A172 (cell line): ENCODE measurements at places on chromosomes 6 and 20.
A peak's percentile ranks its signal among the peaks of the same experiment; 100 is the strongest.

DNA sequence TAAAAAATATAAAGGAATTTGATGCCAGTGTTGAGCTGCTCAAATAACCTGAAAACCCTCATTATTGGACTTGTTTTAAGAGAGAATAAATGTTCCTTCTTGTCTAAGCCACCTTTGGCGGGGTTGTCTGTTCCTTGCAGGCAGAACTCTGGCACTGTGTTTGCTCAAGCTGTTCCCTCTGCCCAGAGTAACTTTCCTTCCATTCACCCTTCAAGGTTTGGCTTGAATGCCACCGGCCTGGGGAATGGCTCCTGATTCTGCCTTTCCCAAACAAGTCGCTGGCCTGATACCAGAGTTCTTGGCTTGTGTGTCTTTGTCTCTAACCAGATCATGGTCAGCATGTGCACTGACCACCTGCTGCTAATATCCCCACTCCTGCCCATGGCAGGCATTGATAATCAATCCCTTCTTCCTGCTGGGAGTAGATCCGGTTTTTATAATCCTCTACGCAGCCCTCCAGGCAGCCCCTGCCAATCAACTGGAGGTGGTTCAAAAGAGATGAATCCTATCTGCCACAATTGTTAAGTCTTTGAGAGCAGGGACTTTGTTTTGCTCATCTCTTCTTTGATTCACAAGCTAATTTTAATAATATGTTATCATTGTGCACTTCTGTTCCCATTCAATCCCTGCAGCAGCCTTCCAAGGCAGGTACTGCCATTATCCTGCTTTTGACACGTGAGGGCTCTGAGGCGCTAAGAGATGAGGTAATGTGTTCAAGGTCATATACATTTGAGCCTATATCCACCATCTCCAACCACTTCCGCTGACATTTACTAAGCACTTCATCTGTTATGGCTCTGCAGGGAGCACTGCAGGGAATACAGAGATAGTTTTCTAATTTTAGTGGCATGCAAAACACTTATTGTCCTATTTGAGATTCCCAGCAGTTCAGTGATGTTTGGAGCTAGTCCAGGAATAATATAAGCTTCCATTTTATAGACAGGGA, 3.1 kb upstream of the CCM2L start:
- no peak for DNase-seq

DNA sequence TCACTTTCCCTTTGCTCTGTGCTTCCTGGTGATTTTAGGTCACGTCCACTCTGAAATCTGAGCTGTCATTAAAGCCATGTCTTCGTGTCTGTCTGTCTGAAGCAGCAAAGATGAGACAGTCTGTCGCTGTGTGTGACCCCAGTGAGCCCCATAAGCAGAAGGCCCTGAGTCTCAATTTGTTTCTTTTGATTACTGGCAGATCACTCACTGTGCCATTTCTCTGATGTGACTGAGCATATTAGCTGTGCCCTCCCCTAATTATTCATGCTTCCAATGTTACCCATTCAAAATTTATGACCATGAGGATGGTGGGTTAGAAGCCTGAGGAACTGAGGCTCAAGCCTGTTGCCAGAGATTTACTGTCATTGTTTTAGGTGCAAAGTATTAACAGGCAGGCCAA, 117.6 kb downstream of the PLCB1 start:
- DNase-seq: no peak

- DNase-seq: no peak
Measured at GRCh38 chr20:45308117-45308778, at the start of gene MATN4. TSS of gene MATN4 (minus strand) at chr20:45308299. CDS start at chr20:45305582, 2,717 bp downstream.

DNA sequence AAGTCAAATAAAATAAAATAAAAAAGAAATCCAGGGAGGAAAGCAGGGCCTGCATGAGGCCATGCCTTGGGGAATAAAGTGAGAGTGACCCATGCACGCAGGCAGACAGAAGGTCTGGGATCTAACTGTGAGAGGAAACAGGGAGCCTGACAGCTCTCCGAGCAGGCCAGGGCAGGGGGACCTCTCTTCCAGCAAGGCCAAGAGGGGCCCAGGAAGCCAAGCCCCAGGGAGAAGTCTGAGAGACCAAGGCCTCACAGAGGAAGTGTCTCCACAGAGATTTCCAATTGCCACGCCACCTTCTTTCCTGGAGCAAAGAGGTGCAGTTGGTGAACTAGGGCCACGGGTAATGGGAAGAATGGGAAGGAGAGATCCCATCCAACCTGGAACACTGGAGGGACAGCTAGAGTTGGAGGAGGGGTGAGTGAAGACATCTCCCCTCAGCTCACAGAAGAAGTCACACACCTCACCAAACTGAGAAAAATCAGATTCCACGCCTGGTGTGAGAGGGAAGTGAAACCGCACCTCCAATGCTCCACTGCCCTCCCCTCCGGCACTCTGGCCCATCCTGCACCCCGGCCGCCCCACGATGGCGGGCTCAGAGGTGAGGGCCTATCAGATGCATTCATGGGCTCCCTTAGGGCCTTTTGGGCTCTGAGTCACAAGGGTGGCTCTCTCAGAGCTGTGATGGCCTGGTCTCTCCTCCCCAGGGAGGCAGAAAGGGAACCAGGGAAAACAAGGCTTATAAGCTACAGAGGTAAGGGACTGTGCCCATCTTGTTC, 25.1 kb upstream of the TAF8 start:
- DNase-seq: no peak

- no peak for DNase-seq
Measured at GRCh38 chr20:19308146-19308545, 95.7 kb downstream of the SLC24A3 start.

- peak; percentile 59 for DNase-seq
Measured at GRCh38 chr6:21263531-21264287, 329.8 kb upstream of the SOX4 start.

GRCh38 chr6:130997061-130997753, 65.8 kb downstream of the EPB41L2 start:
- DNase-seq: peak; percentile 23

DNA sequence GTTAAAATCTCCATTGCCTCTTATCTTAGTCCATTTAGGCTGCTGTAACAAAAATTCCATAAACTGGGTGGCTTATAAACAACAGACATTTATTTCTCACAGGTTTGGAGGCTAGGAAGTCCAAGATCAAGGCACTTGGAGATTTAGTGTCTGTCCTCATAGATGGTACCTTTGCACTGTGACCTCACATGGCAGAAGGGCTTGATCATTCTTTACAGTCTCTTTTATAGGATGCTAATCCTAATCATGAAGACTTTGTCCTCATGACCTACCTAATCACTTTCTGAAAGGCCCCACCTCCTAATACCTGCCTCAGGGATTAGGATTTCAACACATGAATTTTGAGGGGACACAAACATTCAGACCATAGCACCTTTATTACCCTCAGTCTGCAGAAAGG, 6.6 kb downstream of the GLO1 start:
- no peak for DNase-seq

GRCh38 chr6:157305670-157306653, 17.4 kb downstream of the TMEM242 start:
- DNase-seq: peak; percentile 18

DNA sequence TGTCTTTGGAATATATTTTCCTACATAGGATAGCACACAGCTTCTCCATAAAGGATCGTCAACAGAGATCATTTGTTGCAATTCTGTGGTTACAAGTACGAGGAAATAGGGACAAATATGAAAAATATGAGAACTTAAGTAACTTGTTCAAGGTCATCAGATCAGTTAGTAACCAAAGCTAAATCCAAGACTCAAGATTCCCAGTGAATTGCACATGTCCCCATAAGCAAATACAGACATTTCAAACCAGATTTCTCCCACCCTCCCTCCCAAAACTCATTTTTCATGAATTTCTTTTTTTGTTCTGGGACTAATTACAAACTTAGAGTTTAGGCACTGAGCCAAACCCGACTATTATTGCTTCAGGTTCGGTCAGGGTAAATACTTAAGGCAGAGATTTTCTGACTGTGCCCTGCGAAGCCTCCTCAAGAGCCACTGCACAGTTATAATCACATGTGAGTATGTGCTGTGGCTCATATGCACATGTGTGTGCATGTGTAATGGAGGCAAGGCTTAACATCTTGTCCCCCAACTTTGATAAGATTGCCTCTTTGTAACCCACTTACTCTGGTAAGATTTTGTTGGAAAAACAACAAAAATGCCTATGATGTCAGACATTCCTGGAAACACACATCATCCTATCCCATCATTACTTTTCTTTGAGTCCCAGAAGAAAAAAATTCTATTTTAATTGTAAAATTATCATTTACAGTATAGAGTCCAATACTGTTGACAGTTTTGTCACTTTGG, 216.2 kb downstream of the CD83 start:
- no peak for DNase-seq

DNA sequence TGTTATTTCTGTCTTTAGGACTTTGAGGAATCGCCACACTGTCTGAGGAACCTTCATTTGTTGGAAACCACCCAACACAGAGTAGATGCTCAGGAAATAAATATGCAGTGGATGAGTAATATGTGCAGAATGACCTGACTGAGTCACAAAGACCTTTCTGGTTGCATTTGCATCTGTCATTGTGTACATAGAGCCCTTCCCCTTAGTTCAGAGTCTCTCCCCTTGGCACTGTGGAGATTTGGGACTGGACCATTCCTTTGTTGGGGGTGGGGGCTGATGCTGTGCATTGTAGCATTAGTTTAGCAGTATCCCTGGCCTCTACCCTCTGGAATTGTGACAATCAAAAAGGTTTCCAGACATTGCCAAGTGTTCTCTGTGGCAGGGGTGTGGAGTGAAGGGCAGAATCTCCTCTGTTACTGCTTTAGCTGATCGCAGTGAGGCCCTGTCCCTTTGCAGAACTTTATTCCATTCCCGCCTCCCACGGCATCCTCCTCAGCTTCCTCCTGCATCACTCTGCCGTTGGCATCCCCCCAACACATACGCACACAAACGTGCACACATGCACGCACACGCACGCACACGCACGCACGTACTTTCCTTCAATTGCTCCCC, 64.5 kb downstream of the EYA2 start:
- DNase-seq: peak; percentile 97

GRCh38 chr6:146984251-146984924, 219.8 kb upstream of the STXBP5 start:
- DNase-seq: no peak
